ENCODE measurements at places on chromosomes 12 and 14.

- no peak for DNase-seq
These were observed 6.1 kb downstream of the ACSS3 start for GRCh38 chr12:81083906-81084513.

DNA sequence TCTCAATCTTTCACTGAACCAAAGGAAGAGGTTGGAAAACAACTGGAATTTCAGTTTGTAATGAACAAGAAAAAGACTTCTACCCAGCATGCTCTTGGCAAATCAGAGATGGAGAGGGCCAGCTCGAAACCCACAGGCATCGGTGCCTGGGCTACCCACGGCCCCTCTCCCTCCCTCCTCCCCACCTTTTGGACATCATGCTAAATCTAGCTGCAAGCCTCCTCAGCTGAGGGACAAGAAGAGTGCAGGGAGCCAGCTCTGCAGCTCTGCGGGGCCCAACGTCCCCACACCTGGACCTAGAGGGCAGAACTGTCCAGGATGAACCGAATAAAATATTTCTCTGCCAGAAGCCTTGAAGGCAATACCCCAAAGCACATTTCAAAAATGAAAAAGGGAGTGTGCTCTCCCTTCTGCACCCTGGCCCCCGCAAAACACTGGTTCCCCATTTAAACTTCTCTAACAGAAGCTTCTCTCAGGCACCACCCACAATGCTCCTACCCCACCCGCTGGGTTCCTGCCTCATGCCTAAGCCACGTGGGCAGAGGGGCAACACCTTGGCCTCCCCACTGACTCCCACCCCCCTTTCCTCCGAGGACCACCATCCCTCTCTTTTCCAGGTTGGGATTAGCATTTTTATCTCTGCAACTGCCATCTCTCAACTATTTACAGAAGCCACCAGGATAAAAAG lies 8.2 kb downstream of the CAMKK2 start:
- no peak for DNase-seq

DNA sequence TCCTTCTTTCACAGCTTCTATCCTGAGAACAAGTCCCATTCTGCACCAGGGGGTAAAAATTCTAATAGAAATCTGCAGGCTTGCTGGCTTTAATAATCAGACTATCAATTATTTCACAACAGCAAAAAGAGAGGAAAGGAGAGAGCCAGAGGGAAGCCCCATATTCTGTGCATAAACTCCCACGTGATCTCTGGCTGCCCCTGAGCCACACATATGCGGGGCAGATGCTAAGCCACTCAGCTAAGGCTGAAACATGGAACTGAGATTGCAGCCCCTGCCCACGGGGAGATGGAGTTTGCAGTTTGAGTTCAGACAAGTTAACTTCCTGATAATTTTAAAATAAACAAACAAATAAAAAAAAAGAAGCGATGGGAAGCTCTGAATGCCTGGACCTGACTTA lies 254.4 kb upstream of the CCDC196 start:
- no peak for DNase-seq

- no peak for DNase-seq
These were observed 60.7 kb downstream of the PLCZ1 start for GRCh38 chr12:18676996-18677588.

- no peak for DNase-seq
These were observed 73.4 kb upstream of the FOXN3 start for GRCh38 chr14:89490466-89490865.

- no peak for DNase-seq
These were observed 52.0 kb downstream of the PRORP start for GRCh38 chr14:35174342-35174741.

- DNase-seq = peak; percentile 52
These were observed 95.9 kb downstream of the OTOGL start for GRCh38 chr12:80195074-80195726.

Measured in small intestine (tissue), 16 donors.